ENCODE measurements at places on chromosomes 7 and 10.

GRCh38 chr10:4260483-4261124, 475.6 kb upstream of the KLF6 start:
- no peak for DNase-seq
- H3K36me3 ChIP-seq: no peaks in the 10 kb centered on the region
- H3K4me3 ChIP-seq: no peak overlapping the region
- H3K27ac ChIP-seq: no peak overlapping the region
- H3K4me1 ChIP-seq: no peaks in the 10 kb centered on the region

DNA sequence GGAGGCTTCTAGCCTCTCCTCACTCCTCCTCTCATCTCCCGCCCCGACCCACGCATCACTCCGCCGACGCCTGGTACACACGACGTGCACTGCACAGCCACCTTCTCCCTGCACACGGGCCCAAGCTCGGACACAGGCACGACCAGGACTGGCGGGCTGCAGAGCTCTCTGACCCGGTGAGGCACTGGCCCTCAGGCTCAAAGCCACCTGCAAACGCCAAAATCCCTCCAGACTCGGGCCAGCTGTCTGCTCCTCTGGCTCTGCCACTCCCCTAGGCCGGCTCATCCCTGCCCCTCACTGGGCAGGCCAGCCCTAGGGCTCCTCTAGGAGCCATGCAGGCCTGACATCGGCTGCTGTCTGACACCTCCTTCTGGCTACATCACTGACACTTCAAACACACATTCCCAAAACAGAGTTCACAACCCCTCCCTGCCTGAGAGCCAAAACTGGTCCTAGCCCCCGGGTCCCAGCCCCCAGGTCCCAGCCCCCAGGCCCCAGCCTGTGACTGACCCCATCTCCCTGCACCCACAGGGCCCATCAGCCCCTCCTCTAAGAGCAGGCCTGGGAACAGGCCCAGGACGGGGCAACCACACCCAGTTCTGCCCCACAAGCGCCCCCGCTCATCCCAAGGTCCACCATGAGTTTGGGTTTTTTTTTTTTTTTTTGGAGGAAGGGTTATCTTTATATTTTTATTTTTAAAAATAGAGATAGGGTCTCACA, 35.1 kb downstream of the MAD1L1 start:
- no peaks in the 10 kb centered on the region for H3K4me1 ChIP-seq
- no peak overlapping the region for H3K4me3 ChIP-seq
- H3K27ac ChIP-seq: no peak overlapping the region
- H3K27me3 ChIP-seq: no peaks in the 10 kb centered on the region
- peaks cover 18% of the 10 kb centered on the region for H3K36me3 ChIP-seq

DNA sequence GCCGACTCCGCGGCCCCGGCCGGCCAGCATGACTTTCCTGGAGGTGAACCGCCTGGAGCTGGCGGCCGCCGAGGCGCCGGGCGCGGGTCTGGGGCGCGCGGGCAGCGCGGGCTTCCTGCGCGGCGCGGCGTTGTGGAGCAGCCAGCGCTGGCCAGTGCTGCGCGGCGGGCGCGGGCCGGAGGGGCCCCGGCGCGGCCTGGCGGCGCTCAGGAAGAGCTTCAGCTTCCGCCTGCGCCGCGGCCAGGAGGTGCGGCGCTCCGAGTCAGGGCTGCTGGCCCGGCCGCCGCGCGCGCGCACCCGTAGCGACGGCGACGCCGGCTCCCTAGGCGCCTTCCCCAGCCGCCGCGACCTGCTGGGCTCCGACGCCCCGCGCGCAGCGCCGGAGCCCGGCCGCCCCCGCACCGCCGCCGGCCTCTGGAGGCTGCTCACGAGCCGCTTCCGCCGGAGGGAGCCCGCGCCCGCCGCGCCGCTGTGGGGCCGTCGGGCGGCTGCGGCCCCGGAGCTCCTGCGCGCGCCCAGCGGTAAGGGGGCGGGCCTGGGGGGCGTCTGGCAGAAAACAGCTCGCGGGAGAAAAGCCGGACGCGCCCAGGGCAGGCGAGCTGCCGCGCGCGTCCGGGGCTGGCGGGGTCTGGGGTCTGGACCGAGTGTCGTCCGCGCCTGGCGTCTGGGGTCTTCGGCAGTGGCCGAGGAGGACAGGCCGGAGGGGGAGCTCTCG, 29.0 kb downstream of the AGAP3 start:
- peaks cover 10% of the 10 kb centered on the region for H3K36me3 ChIP-seq
- no peak for DNase-seq
- no peaks in the 10 kb centered on the region for H3K27me3 ChIP-seq
- peak overlapping the region; percentile 17 for H3K4me3 ChIP-seq

- no peaks in the 10 kb centered on the region for H3K36me3 ChIP-seq
- DNase-seq: no peak
- H3K27me3 ChIP-seq: no peaks in the 10 kb centered on the region
- no peak overlapping the region for H3K27ac ChIP-seq
- H3K4me1 ChIP-seq: peaks cover 6% of the 10 kb centered on the region
Observed at GRCh38 chr7:105578496-105578895, 2.8 kb downstream of the EFCAB10 start.

DNA sequence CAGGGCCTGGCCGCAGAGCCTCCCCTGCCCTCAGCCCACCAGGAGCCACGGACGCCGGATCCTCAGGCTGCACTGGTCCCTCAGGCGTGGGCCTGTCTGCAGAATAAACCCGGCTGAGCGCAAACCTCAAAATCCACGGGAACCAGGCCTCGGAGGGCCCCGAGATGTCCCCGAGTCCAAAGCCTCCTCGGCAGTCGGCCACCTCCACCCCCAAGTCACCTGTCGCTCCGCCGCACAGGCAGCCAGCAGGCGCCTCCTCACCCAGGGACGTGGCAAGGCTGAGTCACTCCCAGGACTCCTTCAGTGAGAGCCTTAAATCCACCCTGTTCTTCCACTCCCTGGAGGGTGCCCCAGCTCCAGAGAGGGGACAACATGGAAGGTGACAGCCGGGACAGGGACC, 33.2 kb downstream of the STK32C start:
- H3K27me3 ChIP-seq: no peaks in the 10 kb centered on the region
- no peak overlapping the region for H3K4me3 ChIP-seq
- no peak overlapping the region for H3K27ac ChIP-seq
- DNase-seq: no peak
- no peaks in the 10 kb centered on the region for H3K4me1 ChIP-seq

DNA sequence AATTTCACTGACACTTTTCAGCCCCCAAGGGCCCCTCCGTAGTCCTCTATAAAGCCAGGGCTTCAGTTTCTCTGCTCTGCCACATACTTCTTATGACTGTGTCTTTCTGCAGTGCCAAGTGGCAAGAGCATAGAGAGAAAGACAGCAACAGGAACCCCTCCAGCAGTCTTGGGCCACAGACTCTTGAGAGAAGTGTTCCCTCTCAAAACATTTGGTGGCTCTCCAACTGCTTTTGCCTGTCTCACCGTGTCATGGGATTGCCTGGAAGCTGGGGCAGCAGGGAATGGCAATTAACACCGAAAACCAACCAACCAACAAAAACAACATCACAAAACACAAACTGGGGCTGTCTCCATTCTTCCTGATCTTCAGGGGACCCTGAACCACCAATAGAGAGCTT, 73.8 kb upstream of the ELN start:
- H3K4me1 ChIP-seq: no peaks in the 10 kb centered on the region
- no peak for DNase-seq
- no peaks in the 10 kb centered on the region for H3K27me3 ChIP-seq
- H3K36me3 ChIP-seq: no peaks in the 10 kb centered on the region
- H3K27ac ChIP-seq: no peak overlapping the region
